Temporal lobe (tissue), 4 donors: ENCODE measurements at places on chromosomes 6 and 20. TPM values are rescaled to one million over a fixed set of nuclear protein-coding genes. Genes with fewer than 3 reads are reported as not detected.

The HMGN4 gene
- 52.6 TPM for total RNA-seq

The ADAM33 gene
- total RNA-seq: 2.0 TPM

The UTRN gene
- total RNA-seq: 34.9 TPM

The KCNQ2 gene
- 136 TPM for total RNA-seq

The RRAGD gene
- 60.2 TPM for total RNA-seq

The WFDC12 gene
- not detected for total RNA-seq

The RTF2 gene
- total RNA-seq: 38.4 TPM

The MRPL14 gene
- 23.4 TPM for total RNA-seq

The RXRB gene
- 20.7 TPM for total RNA-seq

The NUP153 gene
- 40.6 TPM for total RNA-seq

The SLC22A3 gene
- 3.0 TPM for total RNA-seq

The PREP gene
- 41.6 TPM for total RNA-seq

The PNPLA1 gene
- 0.25 TPM for total RNA-seq

The GTSF1L gene
- not detected for total RNA-seq

The HINT3 gene
- 68.1 TPM for total RNA-seq
